RPMI7951 (cell line): ENCODE measurements at places on chromosomes 2 and 18. TPM values are rescaled to one million over a fixed set of nuclear protein-coding genes. Genes with fewer than 3 reads are reported as not detected.

DNA sequence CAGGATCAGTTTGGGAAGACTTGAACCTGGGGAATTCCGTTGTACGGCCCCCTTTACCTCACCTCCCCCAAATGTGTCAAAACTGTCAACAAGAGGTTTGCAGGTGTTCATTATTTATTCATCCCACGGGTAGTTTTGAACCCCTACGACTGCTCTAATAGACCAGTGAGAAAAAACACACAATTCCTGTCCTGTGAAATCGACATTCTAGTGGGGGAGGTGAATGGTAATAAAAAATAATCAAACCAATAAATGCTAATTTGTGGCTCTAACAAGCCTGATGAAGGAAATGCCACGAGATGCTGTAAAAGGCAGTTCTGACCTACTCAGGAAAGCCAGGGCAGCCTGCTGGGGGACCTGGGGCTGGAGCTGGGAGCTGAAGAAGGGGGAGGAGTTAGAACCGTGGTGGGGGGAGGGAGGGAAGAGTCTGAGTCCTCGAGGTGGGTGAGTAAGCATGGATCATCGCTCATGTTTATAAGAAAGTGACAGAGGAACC, 463 bp upstream of the DNAJB2 start:
- DNase-seq, result no peak

DNA sequence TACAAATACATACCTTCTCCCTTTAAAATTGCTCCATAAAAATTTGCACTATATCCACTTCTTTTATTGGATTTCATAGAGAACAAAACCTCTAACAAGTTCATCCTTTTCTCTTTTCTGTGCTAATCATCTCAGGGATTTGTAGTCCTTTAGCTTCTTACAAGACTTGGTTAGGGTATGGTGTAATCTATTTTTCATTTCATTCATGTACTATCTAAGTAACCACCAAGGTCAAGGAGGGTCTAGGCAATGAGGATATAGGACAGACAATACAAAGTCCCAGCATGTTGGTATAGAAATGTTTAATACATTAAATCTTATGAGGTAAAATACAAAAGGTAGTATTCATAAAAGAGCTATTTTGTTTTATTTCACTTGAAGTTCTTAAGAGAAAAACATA, 17.5 kb downstream of the C2orf69 start:
- DNase-seq, result no peak

DNA sequence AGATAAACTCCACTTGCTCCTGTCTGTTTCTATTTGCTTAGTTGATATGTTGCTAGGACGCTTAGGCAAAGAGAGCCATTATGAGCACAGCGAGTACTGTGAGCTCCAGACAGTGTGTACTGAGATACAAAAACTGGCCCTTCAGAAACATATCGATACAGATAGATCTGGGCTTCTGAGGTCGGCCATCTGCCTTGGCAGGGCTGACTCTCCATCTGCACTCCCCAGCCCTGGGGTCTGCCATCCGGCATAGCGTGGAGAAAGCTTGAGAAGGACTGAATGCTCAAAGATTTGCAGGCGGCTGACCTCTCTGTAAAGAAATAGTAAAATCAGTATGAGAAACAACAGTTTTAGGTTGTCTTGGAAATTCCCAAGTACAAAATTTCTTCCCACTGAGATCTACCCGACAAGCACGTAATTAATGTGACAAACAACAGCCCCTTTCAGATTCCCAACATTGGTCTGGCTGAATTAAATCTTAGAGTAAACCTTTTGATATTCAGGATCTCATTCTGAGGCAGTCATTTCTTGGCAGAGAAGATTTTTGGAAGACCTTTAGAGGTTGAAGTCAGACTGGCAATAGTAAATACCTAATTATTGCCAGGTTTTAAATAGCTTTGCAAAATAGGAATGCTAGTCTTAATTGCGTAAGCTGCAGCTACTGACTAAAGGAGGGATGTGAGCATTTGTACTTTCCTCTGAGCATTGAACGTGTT, 127.4 kb downstream of the CHST9 start:
- no peak for DNase-seq

Gene ANKRD53
- total RNA-seq, result 0.20 TPM in 1 of 2 replicates, not detected in the other

- no peak for DNase-seq
Measured at GRCh38 chr2:195652911-195653310, 4.1 kb upstream of the SLC39A10 start.

DNA sequence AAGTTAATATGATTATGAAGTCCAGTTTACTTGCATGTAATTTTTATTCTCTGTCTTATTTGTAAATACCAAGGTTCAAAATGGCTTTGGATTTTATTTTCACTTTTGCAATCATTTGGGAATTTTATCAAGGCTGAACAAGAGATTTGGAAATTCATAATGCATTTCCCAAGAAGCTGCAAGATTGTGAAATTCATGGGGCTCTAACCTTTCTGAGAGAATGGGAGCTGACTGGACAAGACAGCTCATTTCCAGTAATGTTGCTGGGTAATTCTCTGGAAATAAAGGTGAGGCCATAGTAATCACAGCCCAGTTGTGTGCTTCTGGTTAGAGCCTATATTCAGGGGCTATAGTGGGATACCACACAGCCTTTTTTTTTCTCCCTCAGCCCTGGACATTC, 21.5 kb upstream of the NABP1 start:
- no peak for DNase-seq

DNA sequence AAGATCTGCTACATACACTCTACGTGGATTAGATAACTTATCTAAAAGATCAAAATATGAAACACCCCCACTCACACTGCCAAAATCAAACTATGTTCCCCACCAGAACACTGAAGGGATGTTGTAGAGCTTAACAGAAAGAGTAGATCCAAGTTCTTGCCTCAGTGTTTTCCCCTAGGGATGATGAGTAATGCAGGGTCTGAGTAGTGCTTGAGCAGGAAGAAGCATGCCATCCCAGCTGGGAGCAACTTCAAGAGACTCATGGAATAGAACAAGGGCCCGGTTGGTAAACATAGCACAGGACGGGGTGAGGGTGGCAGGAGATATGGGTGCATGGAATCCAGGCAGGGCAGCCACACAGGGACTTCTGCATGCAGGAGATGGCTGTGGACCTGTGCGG, 74.3 kb downstream of the SNTG2 start:
- DNase-seq, result no peak

- DNase-seq, result no peak
Measured at GRCh38 chr2:110120171-110121051, 4.8 kb upstream of the MALL start.

DNA sequence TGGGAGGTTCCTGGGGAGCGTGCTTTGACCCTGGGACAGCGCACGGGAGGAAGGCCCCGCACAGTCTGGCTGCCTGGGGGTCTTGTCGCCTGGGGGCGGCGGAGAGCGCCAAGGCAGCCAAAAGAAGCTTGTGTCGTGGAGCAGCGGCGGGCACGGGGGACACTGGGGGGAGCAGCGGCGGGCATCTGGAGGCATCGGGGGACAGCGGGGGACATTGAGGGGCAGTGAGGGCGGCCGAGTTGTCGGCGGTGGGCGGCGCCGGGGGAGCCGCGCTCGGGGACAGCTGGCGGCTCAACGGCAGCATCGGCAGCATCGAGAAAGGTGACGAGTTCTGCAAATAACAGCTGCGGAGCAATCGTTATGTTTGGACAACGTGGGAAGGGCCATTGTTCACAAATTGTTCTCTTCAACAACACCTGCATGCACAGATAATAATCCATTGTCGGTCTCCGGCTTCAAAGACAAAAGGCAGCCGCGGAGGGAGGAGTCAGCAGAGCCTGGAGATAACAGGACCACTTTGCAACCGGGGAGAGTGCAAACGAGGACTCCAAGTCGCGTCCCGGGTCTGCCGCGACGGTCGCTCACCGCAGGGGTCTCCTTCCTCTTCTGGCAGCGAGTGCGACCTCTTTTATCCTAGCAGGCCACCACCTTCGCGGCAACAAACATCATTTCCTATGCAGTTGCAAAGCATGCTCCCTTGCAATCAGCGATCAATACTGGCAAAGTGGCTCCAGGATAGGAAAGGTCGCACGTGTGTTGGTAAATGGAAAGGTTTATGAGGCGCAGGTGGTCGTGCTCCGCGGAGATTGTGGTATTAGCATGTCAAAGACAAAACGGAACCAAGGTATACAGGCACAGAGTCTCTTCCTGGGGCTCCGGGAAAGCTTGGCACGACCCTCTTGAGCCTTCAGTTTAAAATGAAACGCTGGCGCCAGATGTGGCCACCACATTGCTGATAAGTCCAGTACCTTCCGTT, 132.3 kb upstream of the DLX2 start:
- peak; percentile 22 for DNase-seq

- no peak for DNase-seq
Measured at GRCh38 chr18:417495-417894, 83.0 kb downstream of the COLEC12 start.

GRCh38 chr2:217218269-217219163, 358.7 kb upstream of the TNP1 start:
- DNase-seq, result peak; percentile 71
